ENCODE measurements at places on chromosomes 4 and X. TPM values are rescaled to one million over a fixed set of nuclear protein-coding genes. Genes with fewer than 3 reads are reported as not detected.

KIAA1210 gene
- not detected for total RNA-seq

CXorf49 gene
- not detected for total RNA-seq

RWDD4 gene
- total RNA-seq = 17.8 TPM

NMU gene
- total RNA-seq = not detected

PAGE2B gene
- total RNA-seq = 0.48 TPM

DCAF16 gene
- total RNA-seq = 48.5 TPM

KLF3 gene
- 15.2 TPM for total RNA-seq

XAGE3 gene
- not detected for total RNA-seq

MAGEA4 gene
- total RNA-seq = not detected

F8A2 gene
- total RNA-seq = not detected

ARSD gene
- total RNA-seq = 0.50 TPM

AIFM1 gene
- 63.1 TPM for total RNA-seq

CLDN22 gene
- not detected for total RNA-seq

EDA2R gene
- total RNA-seq = 5.8 TPM

STOX2 gene
- not detected for total RNA-seq

ARX gene
- not detected for total RNA-seq

AMTN gene
- total RNA-seq = not detected

PARM1 gene
- 0.05 TPM for total RNA-seq

XAGE1B gene
- not detected for total RNA-seq

ARHGAP6 gene
- total RNA-seq = not detected

L1CAM gene
- 0.57 TPM for total RNA-seq

SERPINA7 gene
- total RNA-seq = not detected

WDR17 gene
- total RNA-seq = 1.4 TPM

IL1RAPL1 gene
- total RNA-seq = not detected

PASD1 gene
- not detected for total RNA-seq

SYTL5 gene
- not detected for total RNA-seq

MAML3 gene
- 0.76 TPM for total RNA-seq

SLC25A14 gene
- total RNA-seq = 7.4 TPM

NPNT gene
- total RNA-seq = not detected

SMPX gene
- total RNA-seq = not detected

EGF gene
- not detected for total RNA-seq

C1GALT1C1 gene
- 11.7 TPM for total RNA-seq

CSAG1 gene
- not detected for total RNA-seq

GPRASP1 gene
- total RNA-seq = 4.0 TPM

ENPEP gene
- total RNA-seq = not detected

CORIN gene
- total RNA-seq = 0.07 TPM

FAT1 gene
- total RNA-seq = 0.02 TPM

OTC gene
- not detected for total RNA-seq

ADH7 gene
- not detected for total RNA-seq

SH3RF1 gene
- total RNA-seq = 0.22 TPM

PRDM5 gene
- 0.57 TPM for total RNA-seq

CFAP299 gene
- not detected for total RNA-seq

ZFP92 gene
- total RNA-seq = 0.59 TPM

ASB9 gene
- total RNA-seq = 0.48 TPM

CACNA1F gene
- 1.0 TPM for total RNA-seq

RBPJ gene
- 118 TPM for total RNA-seq

SMR3B gene
- total RNA-seq = not detected

ZFX gene
- 27.1 TPM for total RNA-seq

MAGEA8 gene
- total RNA-seq = not detected

ASB12 gene
- total RNA-seq = 0.17 TPM

MBNL3 gene
- total RNA-seq = 14.2 TPM

BRS3 gene
- total RNA-seq = not detected

NUDT10 gene
- 1.2 TPM for total RNA-seq

TRPC5OS gene
- total RNA-seq = not detected

NOX1 gene
- total RNA-seq = not detected

CCDC120 gene
- total RNA-seq = 2.2 TPM

PPP1R2C gene
- not detected for total RNA-seq

HS6ST2 gene
- 1.3 TPM for total RNA-seq

Data from activated naive CD4-positive, alpha-beta T cell treated with anti-CD3 and anti-CD28 coated beads for 36 hours (primary cell).